ENCODE measurements at places on chromosomes 1 and 21.

GRCh38 chr1:29342351-29342750 is 106.0 kb downstream of the PTPRU start:
- DNase-seq, result no peak

DNA sequence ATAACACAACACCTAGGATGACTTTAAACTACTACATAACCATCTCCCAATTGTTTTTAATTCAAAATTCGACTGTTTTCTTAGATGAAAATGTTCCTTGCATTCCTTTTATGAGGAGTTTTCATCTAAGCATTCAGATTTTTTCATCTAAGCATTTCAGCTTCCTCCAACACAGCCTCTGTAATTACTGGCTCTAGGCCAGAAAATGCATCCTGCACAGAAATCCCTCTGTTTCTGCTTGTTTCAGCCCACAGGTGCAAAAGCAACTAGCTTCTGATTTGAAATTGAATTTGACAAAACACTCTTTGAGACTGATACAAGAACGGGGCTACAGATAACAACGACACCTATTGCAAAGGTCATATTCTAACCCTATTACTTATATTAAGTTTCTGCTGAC is 90.4 kb downstream of the RGS21 start:
- peak; percentile 15 for DNase-seq

GRCh38 chr1:18409609-18410237 is 71.0 kb upstream of the KLHDC7A start:
- DNase-seq, result no peak

DNA sequence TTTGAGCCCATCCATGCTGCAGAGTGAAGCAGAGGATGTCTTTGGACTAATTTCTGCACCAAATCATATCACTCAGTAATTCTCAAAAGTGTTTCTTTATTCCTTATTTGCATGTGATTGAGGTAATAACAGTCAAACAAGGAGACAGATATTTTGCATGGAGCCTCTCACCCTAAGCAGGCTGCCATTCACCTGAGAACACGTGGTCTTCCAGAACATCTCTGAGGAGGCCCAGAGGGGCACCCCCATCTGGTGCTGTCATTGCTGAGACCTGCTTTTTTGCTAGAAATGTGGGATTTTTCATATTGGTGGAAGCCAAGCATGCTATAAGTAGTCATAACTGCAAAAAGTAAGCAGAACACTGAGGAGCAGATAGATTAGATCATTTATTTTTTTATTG is 7.7 kb downstream of the SLC37A1 start:
- DNase-seq, result no peak

DNA sequence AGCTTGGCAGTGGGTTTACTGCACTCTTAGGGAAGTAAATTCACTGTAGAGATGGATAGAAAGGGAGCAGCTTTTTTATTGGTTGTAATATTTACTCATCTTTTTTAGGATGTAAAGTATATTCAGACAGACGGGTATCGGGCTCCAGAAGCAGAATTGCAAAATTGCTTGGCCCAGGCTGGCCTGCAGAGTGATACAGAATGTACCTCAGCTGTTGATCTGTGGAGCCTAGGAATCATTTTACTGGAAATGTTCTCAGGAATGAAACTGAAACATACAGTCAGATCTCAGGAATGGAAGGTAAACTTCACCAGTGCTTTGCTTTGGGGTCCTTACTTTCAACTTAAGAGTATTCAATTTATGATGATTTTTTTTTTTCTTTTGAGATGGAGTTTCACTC is 3.2 kb downstream of the UHMK1 start:
- no peak for DNase-seq

DNA sequence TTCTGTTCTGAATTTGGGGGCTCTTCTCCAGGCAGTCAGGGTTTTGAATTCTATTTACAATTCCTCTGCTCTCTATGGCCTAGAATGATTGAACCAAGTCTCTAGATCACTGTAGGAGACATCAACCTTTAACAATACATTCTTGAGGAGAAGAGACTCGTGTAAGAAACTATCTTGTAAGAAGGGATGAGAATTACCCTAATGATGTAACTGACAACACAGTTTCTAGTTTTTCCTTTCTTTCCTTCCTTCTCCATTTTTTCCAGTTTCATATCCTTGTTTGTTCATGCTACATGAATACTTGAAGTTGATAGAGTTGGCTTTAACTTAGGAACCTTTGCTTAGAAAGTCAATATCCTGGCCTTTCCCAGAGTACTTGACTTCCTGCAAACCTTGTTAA is 1.3 kb upstream of the ATP1A1 start:
- no peak for DNase-seq

GRCh38 chr21:33924079-33924765 is 8.6 kb upstream of the ATP5PO start:
- peak; percentile 89 for DNase-seq

GRCh38 chr1:33823830-33824229 is 40.0 kb upstream of the HMGB4 start:
- no peak for DNase-seq

Measured in muscle of back (tissue), 13 donors.